ENCODE measurements at places on chromosomes 6 and 20. TPM values are rescaled to one million over a fixed set of nuclear protein-coding genes. Genes with fewer than 3 reads are reported as not detected.

The LHFPL5 gene
- total RNA-seq = 0.71 TPM

The AIF1 gene
- not detected for total RNA-seq

The PXT1 gene
- total RNA-seq = 0.17 TPM

DNA sequence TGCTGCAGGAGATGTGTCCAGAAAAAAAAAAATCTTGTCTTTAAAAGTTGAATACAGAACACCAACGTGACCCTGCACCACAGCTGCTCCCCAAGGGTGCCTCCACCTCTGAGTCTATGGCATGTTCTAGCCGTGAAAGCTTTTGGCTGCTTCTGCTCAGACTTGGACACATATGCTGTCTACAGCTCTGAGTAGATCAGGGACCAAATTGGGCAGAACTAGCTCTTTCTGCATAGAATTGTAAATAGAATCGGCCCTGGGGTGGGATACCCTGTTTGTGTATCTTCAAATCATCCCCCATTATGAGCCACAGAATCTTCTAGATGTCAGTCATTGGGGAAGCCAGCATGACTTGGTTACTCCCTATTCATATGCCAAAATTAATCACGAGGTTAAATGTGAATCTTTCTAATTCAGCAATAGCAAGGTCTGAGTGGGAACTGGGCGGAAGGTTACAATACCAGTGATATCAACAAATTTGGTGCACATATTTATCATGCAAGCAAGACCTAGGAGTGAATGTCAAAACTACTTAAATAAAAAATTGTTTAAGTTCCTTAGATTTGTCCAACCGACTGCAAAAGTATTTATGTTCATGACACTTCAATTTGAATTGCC, 302.8 kb downstream of the KIF16B start:
- H3K4me1 ChIP-seq = no peaks in the 10 kb centered on the region
- no peak overlapping the region for H3K27ac ChIP-seq
- H3K4me3 ChIP-seq = no peak overlapping the region
- no peaks in the 10 kb centered on the region for H3K27me3 ChIP-seq

DNA sequence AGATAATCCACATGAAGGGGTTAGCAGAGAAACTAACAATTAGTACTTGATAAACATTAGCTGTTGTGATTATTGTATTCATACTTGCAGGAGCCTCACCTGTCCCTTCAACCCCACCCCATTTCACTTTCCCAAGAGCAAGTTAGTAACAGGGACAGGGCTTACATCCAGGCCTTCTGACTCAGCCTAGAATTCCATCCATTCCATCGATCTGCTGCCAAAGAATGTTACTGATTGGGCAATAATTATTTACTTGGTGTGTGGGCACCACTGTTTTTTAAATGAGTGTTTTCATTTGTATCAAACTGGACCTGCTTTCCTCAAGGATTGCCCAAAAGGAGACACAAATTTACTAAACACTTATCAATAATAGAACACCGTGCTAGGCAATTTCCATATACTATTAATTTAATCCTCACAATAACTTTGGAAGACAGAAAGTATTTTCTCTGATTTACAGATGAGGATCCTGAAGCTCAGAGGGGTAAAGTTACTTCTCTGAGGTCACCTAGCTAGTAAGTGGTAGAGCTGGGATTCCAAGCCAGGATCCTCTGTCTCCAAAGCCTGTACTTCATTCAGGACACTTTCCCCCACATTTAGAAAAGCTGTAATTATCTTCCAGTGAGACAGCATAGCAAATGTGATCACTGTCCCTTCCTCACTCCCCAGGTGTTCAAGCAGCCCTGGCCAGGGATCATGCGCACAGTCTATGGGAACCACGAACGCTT, 32.8 kb downstream of the GSS start:
- H3K27me3 ChIP-seq = no peaks in the 10 kb centered on the region
- H3K27ac ChIP-seq = no peak overlapping the region
- no peak overlapping the region for H3K4me3 ChIP-seq
- H3K36me3 ChIP-seq = peaks cover 32% of the 10 kb centered on the region

GRCh38 chr6:105836889-105837288, 249.2 kb upstream of the PRDM1 start:
- H3K4me1 ChIP-seq = no peaks in the 10 kb centered on the region
- no peaks in the 10 kb centered on the region for H3K36me3 ChIP-seq
- H3K4me3 ChIP-seq = no peak overlapping the region
- no peaks in the 10 kb centered on the region for H3K27me3 ChIP-seq

DNA sequence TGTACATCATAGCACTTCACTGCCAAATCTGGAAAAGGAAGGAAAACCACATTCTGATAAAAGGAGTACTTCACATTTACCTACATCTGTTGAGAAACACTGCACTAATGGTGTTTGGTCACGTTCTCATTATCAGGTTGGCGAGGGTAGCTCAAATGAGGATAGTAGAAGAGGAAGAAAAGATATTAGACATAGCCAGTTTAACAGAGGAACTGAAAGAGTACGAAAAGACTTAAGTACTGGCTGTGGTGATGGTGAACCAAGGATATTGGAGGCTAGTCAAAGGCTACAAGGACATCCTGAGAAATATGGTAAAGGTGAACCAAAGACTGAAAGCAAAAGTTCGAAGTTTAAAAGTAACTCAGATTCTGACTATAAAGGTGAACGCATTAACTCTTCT, 32.0 kb upstream of the GJA10 start:
- H3K27ac ChIP-seq = no peak overlapping the region
- DNase-seq = no peak
- no peaks in the 10 kb centered on the region for H3K27me3 ChIP-seq
- no peaks in the 10 kb centered on the region for H3K4me1 ChIP-seq
- no peak overlapping the region for H3K4me3 ChIP-seq
- peaks cover 35% of the 10 kb centered on the region for H3K36me3 ChIP-seq

- no peak for DNase-seq
- no peaks in the 10 kb centered on the region for H3K36me3 ChIP-seq
- H3K4me1 ChIP-seq = no peaks in the 10 kb centered on the region
- no peaks in the 10 kb centered on the region for H3K27me3 ChIP-seq
These were observed 181.9 kb downstream of the HAO1 start for GRCh38 chr20:7758406-7758805.

DNA sequence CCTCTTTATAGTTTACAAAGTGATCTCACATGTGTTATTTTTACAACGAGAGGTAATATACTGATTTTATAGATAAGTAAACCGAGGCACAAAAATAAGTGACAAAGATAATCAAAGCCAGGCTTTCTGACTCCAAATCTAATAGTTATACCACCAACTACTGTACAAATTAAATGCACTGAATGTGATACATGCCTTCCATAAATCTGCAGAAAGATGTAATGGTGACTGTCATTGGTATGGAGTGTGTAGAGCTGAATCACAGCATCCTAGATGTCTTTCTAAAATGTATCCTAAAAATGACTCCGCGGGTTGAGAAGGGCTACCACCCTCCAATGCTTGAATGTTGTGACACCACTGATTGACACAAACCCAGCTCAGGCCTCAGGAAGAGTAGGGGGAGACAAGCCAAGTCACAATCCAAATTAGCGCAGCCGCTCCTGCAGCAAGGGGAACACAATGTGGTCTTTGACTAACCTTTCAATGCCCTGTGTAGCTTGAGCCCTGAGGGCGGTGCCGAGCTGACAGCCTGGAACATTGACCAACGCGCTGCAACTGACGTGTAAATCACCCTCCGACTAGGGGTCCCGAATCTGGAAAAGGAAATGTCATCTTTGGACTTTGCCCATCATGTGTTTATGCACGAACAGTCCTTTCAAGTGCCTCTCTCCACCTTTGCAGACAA, 136.8 kb downstream of the OLIG3 start:
- H3K4me3 ChIP-seq = no peak overlapping the region
- no peak for DNase-seq
- H3K27me3 ChIP-seq = no peaks in the 10 kb centered on the region
- no peak overlapping the region for H3K27ac ChIP-seq
- no peaks in the 10 kb centered on the region for H3K4me1 ChIP-seq

DNA sequence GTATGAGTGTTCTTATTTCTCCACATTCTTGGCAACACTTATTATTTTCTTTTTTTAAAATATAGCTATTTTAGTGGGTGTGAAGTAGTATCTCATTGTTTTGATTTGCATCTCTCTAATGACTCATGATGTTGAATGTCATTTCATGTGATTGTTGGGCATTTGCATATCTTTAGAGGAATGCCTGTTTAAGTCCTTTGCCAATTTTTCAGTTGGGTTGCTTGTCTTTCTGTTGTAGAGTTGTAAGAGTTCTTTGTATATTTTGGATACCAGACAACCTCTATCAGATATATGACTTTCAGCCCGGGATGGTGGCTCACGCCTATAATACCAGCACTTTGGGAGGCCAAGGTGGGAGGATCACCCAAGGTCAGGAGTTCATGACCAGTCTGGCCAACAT, 5.1 kb upstream of the POPDC3 start:
- H3K4me3 ChIP-seq = no peak overlapping the region
- no peaks in the 10 kb centered on the region for H3K4me1 ChIP-seq
- H3K36me3 ChIP-seq = no peaks in the 10 kb centered on the region

DNA sequence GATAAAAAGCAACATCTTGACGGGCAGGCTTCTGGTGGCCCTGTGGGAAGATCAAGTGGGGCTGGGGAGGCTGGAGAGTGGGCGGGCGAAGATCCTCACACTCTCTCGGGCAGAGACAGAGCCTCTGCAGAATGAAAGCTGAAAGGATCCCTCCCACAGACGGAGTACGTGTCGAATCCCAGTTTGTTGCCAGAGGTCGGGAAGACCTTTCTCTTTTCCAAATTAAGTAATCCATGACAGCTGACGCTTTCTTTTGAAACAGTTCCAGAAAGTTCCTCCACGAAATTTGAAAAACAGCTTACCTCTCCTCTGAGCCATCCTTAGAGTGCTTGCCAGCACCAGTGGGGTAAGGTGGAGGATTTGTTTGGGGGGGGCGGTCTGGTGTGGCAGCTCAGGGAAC, 155.6 kb upstream of the SMLR1 start:
- H3K27me3 ChIP-seq = no peaks in the 10 kb centered on the region
- no peak overlapping the region for H3K4me3 ChIP-seq
- no peak for DNase-seq
- H3K4me1 ChIP-seq = no peaks in the 10 kb centered on the region
- no peak overlapping the region for H3K27ac ChIP-seq
